ENCODE measurements at places on chromosomes 5 and 9.

GRCh38 chr5:91386120-91386519 lies 3.0 kb upstream of the ARRDC3 start:
- no peak for DNase-seq

GRCh38 chr5:53071738-53072137 lies 37.8 kb downstream of the MOCS2 start:
- DNase-seq: peak; percentile 77

DNA sequence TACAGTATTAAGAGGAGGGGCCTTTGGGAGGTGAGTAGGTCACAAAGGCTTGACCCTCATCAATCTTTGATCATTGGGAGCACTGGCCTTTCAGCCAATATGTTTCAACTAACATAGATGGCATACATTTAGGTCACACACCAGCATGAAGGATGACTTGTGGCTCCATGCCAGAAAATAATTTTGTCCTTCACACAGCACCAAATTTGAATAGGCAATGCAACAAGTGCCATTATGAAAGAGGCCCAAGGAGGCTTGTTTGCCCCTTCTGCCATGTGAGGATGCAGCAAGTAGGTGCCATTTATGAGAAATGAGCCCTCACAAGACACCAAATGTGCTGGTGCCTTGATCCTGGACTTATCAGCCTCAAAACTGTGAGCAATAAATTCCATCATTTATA lies 81.1 kb downstream of the JAKMIP2 start:
- DNase-seq: no peak

DNA sequence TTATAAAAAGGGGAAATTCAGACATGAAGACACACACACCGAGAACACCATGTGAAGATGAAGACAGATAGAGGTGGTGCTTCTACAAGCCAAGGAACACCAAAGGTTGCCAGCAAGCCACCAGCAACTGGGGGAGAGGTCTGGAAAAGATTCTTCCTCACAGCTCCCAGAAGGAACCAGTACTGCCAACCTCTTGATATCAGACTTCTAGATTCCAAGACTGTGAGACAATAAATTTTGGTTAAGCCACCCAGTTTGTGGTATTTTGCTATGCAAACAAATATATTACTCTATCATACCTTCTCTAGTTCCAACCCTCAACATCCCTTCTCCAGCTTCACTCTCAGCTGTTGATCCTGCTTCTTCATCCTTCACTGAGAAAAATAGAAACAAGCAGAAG lies 451.1 kb downstream of the EBF1 start:
- DNase-seq: peak; percentile 32

GRCh38 chr5:65808818-65809217 lies 86.8 kb downstream of the NLN start:
- peak; percentile 54 for DNase-seq

DNA sequence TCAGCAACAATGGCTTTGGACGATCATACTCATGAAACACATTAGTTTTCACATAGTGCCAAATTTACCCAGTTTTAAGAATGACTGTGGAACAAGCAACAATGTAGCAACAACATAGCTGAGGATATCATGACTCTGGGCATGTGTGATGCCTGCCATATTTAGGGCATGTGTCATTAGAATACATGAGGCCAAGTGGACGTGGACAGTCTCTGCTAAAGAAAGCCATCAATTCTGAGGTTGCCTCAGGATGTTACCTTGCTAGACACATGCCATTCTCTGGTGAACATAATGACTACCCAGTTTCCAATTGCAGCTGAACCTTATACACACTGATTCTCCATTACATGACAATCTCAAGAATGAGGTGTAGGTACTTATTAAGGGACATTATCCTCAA lies 103.3 kb upstream of the ADAMTS19 start:
- peak; percentile 7 for DNase-seq

DNA sequence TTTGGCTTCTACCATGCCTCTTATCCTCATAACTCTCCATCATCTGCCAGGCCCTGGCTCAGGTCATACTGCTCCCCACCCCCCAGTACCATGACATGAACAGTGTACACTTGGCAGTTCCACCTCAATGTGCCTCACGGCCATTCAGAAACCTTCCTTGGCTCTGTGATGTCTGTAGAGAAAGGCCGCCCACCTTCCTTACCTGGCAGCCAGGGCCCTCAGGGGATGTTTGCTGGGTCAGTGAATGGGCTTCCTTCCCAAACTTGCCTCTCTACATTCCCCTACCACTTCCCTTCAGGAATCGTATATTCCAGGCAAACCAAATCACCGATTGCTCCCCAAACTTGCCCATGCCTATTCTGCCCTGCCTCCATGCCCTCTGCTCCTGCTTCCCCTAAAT lies 101.1 kb downstream of the PSD2 start:
- no peak for DNase-seq

DNA sequence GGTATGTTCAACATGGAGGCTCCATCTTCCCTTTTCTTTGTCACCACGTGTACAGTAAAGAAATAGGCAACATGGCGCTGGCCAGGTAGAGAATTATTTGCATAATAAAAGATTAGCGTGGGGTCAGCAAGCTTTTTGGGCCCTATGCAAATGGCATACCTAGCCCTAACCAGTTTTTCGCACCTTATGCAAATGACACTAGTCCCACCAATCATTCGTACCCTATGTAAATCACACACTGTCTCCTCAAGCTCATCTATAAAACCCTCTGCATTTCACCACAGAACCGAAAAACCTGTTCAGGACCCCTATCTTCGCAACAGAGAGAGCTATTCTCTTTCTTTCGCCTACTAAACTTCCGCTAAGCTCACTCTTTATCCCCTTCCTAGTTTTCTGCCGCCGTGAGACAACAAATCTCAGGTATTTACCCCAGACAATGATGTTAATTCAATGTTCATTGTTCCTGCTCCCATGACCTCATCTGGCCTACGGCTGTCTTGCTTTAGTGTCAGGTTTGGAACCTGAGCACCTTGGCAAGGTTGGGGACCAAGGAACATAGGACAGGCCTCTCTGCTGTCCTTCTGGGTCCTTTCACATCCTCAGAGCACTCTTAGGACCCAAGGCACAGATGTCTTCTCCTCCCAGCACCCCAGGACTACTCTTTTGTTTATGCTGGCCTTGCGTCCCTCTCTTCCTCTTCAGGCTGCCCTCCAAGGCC lies 180.7 kb upstream of the RAI14 start:
- DNase-seq: no peak

DNA sequence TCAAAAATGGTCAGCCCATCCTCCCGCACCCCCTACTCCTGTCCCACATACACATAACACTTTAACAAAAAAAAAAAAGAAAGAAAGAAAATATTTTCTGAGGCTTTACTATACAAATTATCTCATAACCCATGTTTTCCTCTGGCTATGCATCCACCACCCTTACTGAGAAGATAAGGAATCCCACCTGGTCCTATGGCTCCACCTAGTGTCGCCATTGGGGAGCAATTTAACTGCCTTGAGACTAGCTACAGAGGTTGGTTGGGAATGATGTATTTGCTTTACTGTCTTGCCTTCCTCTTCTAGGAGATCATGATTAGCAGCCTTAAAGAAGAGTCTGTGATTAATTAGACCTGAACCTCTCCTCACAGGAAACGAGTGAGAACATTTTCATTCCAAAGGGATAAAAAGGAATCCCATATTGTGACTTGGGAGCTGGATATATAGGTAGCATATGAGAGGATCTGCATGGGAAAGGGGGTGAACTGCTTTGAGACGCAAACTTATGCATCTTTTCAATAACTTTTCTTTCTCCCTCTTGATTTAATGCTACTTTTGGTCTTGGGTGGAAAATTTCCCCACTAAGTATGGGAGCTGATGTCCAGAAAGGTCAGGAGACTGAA lies 77.7 kb upstream of the SELENOP start:
- peak; percentile 83 for DNase-seq

DNA sequence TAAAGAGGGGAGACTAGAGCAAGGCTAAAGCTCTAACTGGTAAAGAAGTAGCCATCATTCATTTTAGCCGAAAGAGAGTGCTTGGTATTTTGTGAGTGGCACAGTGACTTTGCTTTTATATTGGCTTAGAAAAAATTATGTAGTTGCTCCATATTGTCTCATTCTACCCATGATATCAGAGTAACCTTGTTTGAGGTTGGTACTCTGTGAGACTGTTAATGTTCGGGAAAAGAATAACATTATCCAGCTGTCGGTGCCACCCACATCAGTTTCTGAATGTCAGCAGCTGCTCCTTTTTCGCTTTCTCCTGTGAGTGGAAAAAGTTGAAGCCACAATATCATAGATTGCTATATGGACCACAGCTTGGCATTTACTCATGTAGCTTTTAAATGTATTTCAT lies 376.4 kb upstream of the KCNN2 start:
- DNase-seq: no peak

DNA sequence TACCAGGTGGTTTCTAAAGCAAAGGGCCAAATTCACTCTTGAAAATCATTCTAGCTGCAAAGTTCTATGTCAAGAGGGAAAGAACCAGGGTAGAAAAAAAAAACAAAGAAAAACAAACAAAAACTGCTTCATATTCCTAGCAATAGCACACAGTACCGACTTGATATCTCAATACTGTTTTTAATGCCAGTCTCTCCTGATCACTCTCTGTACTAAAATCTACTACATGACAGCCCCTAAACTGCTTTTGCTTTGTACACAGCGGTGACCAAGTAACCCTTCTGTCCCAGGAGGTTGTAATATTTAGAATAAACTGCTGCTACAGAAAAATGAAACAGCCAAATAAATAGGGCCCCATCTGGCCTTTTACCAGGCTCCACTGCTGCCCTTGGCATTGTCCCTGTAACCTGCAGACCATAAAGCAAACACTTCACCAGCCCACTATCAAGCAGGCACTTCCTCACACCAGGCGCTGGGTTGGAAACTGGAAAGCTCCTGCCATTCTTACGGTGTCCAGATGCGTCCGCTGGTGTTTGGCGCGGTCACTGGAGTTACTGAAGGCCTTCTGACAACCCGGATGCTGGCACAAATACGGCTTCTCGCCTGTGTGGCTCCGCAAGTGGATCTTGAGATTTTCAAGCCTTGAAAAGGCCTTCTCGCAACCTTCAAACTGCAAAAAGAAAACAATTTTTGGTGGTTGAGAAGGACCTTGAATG lies 363.2 kb downstream of the GLIS3 start:
- DNase-seq: no peak
